ENCODE measurements at places on chromosomes 5 and 9. TPM values are rescaled to one million over a fixed set of nuclear protein-coding genes. Genes with fewer than 3 reads are reported as not detected.

PCDHA3 gene
- 0.11 TPM for total RNA-seq

CCL27 gene
- total RNA-seq, result not detected

DNA sequence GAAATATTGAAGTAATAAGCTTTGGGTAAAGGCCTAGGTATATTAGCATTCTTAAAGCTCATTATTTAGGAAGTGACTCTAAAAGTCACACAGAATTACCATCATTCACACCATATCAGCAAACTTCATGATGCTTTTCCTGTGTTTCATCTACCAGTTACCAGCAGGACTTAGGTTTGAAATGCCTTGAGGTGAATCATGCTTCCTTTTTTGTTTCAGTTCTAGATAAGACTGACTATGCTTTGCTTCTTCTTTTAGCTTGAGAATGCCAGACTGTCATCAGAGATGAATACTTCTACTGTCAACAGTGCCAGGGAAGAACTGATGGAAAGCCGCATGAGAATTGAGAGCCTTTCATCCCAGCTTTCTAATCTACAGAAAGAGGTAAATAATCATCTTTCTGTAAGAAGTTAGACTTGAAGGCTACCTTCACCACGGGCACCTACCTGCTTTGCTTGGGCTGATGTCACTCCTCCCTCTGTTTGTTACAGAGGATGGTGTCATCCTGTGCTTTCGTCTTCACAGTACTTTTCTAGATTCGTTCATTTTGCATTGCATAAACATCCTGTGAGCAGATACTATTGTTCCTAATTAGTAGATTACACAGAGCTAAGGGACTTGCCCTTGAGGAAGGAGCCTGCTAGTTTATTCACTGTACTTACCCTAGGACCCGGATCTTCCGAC is 34.7 kb downstream of the LMNB1 start:
- DNase-seq, result no peak

DNA sequence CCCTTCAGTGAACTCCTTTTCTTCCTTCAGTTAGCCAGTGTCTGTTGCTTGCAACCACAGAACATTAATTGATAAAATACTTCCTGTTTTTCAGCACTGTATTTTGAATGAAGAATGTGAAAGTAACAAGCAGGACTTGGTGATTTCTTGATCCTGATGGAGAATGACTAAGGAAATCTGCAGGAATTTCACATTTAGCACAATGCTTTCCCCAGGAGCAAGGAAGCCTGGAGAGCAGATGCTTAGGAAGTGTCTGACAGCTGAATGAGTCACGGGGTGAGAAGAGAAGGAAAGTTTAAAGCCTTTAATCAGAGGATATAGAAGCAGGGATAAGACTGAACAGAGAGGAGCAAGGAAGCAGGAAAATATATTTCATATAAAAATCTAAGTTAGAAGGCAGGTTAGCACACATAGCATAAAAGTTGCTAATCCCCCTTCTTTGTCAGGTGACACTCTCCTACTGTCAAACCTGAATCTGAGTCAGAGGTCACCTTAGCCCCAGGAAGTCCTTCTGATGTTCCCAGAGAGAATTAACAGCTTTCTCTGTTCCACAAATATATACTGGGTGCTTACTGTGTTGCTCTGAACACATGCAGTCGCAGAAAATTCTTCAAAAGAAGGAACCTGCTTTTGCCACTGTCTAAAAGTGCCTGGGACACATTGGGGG is 59.7 kb downstream of the GNA14 start:
- no peak for DNase-seq

GRCh38 chr5:117776977-117777376 is 1202.4 kb upstream of the SEMA6A start:
- no peak for DNase-seq

DNA sequence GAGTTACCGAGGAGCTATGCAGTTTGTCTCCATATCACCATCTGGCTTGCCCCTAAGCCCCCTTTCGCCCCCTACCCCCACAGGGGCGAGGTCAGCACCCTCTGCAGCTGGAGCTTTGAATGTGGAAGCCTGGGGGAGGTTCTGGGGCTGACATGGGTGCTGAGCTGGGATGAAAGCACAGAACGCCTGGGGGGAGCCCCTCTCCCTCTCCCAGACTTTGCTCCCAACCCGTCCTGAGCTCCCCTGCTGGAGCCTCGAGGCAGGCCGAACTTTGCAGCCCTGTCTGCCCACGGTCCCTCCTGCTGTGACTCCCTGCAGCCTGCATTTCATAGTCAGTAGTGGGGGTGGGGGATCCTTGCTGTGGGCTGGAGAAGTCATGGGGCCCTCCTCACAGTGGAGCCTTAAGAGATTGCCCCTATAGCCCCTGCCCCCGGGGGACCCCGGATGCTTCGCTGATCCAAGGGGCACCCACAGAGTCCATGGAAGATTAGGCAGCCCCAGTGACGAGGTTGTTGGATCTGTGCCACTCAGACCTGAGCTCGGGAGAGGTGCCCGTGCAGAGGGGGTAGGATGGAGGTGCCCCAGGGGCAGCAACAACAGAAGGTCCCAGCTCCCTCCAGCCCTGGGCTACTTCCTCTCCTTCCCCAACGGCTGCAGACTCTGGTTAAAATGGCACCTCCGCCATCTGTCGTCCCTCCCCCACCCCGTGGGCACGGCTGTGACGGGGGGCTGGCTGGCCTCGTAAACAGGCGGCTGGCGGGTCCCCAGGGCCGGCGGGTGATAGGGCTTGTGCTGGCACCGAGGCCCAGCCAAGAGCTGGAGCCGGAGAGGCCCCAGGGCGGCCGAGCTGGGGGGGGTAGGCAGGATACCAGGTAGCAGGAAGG is 162.0 kb downstream of the C9orf50 start:
- peak; percentile 82 for DNase-seq

DNA sequence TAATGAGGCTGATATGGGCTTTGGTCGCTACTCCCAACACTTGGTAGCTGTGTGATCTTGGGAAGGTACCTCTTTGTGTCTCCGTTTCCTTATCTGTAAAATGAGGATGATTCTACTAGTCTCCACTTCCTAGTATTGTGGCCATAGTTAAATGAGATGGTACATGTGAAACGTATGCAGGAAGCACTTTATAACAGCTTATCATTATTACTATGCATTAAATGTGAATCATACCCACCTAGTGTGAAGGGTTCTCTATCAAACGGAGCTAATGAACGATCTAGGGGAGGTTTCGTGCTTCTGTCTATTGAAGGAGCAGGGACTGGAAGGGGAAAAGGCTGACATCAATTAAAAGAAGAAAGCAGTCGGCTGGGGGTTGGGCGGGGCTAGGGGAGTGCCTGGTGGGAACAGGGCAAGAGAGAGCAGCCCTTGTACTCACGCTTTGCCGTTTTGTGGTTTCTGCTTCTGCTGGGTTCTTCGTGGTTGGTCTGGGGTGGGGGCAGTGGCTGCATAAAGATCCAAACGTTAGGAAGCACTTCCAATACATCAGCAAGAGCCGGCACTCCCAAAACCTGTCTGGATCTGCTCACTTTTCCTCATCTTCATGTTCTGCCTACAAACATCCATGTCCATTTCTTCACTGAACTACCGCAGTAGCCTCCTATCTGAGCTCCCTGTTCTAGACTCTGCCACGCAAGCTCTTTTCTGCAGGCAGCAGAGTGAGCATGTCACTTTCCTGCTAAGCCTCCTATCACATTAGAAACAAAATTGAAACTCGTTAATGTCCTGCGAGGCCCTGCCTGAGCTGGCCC is 30.8 kb downstream of the LCP2 start:
- no peak for DNase-seq

Data from cardiac septum (tissue), 1 donor.